MCF 10A (cell line): ENCODE measurements at places on chromosomes 6 and 20.

DNA sequence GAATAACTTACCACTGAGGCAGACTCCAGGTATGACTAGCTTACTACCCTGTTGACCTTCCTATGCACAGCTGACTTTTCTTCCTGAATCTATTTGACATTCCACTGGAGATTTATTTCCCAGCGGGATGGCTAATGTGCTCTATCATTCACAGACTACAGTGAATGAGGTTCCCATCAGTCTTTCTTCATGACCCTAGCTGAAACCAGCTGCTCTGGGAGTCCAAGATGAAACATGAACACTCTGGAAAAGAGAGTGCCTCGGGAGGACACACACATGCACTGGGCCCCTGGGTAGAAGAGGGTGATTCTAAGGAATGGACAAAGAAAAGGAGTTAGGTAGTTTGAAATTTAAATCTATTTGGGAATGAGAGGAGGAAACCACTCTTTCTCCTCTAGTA is 82.6 kb upstream of the DST start:
- H3K27ac ChIP-seq: no peak overlapping the region
- no peaks in the 10 kb centered on the region for H3K36me3 ChIP-seq
- no peaks in the 10 kb centered on the region for H3K27me3 ChIP-seq
- no peak for DNase-seq
- H3K4me3 ChIP-seq: no peak overlapping the region

- H3K4me1 ChIP-seq: no peaks in the 10 kb centered on the region
- no peaks in the 10 kb centered on the region for H3K27me3 ChIP-seq
- no peak overlapping the region for H3K4me3 ChIP-seq
- no peak overlapping the region for H3K27ac ChIP-seq
- no peak for DNase-seq
- no peaks in the 10 kb centered on the region for H3K36me3 ChIP-seq
These were observed 305.4 kb downstream of the UTRN start for GRCh38 chr6:144590532-144590931.

- no peaks in the 10 kb centered on the region for H3K36me3 ChIP-seq
- peak overlapping the region; percentile 95 for H3K4me3 ChIP-seq
These were observed 117.8 kb downstream of the RTN4IP1 start for GRCh38 chr6:106511288-106512047.

- no peaks in the 10 kb centered on the region for H3K36me3 ChIP-seq
- peaks cover 5% of the 10 kb centered on the region for H3K4me1 ChIP-seq
- no peak overlapping the region for H3K4me3 ChIP-seq
- no peak overlapping the region for H3K27ac ChIP-seq
These were observed 79.5 kb upstream of the TCF21 start for GRCh38 chr6:133809406-133809805.

GRCh38 chr6:18752278-18753068 is 365.3 kb downstream of the RNF144B start:
- H3K36me3 ChIP-seq: peaks cover 5% of the 10 kb centered on the region
- H3K27me3 ChIP-seq: peaks cover 61% of the 10 kb centered on the region
- H3K27ac ChIP-seq: no peak overlapping the region
- no peak overlapping the region for H3K4me3 ChIP-seq
- H3K4me1 ChIP-seq: peaks cover 17% of the 10 kb centered on the region

DNA sequence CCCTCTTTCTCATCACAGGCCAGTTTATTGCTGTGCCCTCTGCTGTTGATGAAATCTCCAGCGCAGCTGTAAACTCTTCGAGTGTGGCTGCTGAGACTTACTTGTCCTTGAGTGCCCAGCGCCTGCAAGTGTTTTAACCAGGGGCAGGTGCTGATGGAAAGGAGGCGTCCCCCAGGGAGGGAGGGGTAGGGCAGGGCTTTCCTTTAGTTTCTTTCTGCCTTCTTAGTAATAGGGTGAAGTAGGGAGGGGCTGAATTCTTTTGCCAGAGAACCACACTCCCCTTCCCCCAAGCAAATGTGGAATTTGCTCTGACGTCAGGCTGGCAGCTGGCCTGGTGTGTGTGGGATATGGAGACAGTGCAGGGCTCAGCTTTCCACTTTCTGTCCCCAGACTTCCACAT is 61.2 kb downstream of the IGF2R start:
- H3K4me3 ChIP-seq: peak overlapping the region; percentile 63
- peak; percentile 92 for DNase-seq
- no peaks in the 10 kb centered on the region for H3K27me3 ChIP-seq
- peaks cover 38% of the 10 kb centered on the region for H3K4me1 ChIP-seq

DNA sequence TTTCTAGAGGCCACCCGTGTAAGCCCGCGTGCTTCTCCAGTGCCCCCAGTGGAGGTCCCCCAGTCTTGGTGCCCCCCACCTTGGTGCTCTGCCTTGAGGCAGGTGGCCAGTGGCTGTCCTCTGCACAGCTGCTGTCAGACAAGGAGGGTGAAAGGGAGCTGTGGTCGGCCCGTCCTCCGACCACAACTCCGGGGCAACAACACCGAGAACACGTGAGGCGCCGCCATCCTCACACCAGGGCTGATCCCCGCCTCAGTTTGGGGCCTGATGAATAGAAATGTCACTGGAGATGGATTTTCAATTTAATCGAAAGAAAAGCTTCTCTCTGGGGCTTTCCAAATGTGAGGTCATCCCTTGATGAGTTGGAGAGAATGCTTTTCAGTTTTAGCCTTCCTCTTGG is 304.6 kb downstream of the CDH4 start:
- no peak overlapping the region for H3K27ac ChIP-seq
- no peak overlapping the region for H3K4me3 ChIP-seq
- H3K4me1 ChIP-seq: peaks cover 16% of the 10 kb centered on the region
- no peaks in the 10 kb centered on the region for H3K27me3 ChIP-seq
- no peaks in the 10 kb centered on the region for H3K36me3 ChIP-seq

DNA sequence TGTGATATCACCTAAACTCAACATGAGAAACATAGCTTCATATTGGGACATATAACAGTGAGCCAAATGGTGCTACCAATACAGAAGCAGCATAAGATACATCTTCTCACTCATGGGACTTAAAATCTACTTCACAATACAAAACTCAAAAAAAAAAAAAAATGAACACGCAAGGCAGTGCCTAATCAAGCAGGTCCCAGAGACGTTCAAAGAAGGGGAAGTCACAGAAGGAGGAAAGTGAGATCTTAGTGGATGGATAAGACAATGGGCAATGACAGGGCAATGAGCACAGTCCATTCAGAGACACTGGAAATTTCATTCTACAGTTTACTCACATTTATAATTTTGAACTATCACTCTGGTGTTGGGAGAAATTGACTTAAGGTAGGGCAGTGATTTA is 88.3 kb downstream of the FAM50B start:
- H3K4me1 ChIP-seq: no peaks in the 10 kb centered on the region
- no peaks in the 10 kb centered on the region for H3K36me3 ChIP-seq
- no peak overlapping the region for H3K4me3 ChIP-seq
- H3K27me3 ChIP-seq: no peaks in the 10 kb centered on the region
- H3K27ac ChIP-seq: no peak overlapping the region
- no peak for DNase-seq
